PC-3 (cell line): ENCODE measurements at places on chromosomes 6 and 20.
A peak's percentile ranks its signal among the peaks of the same experiment; 100 is the strongest.

DNA sequence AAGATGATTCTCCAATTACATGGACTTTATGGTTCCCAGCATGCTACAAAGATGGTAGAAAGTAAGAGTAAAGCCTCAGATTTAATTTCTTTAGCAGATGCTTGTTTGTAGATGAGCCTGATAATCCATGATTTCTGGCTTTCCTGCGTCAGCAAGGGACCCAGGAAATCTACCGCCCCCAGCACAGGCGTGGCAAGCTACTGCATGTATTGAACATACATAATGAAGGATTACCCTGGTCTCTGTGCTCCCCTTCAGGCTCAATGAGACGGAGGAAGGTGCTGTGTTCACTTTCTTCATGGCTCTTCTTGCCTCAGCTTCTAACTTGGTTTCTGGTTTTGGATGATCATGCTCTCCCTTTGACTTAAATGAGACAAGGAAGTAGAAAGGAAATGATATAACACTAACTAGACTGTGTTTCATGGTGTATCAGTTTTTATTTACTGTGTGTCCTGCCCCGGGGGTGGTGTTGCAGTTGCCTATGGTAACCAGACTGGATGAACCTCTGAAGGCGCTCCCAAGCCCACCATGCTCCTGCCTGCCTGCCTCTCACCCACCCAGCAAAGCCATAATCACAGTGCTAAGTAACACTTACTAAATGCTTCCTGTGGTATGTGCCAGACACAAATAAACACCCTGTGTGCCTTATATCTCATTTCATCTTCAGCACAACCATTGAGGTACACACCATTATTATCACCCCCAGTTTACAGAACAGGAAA lies 17.9 kb downstream of the GCM1 start:
- DNase-seq, result no peak

DNA sequence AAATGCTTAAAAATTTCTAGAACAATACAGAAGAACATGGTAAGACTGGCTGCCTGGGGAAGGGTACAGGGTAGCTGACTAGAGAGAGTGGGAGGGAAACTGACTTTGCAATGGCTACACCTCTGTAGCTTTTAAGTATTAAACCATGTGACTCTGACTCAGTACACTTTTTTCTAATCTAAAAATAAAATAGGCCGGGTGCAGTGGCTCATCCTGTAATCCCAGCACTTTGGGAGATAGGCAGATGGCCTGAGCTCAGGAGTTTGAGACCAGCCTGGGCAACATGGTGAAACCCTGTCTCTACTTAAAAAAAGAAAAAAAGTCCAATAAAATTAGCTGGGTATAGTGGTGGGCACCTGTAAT lies 18.5 kb downstream of the ATP9A start:
- peak; percentile 73 for DNase-seq

DNA sequence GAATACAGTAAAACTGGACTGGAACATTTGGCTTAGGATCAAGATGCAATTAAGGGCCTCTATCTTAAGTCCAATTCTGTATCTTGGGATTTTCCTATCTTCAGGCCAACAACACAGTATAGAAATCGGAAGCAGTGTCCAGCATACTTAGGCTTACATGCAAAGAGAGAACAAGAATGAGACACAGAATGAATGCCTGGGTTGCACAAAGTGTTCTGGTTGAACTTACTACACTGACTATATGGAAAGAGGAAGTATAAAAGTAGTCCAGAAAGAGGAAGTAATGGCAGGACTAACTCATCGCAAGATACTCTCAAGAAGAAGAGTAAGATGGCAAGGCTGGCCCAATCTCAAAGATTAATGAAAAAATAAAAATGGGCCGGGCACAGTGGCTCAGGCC lies 87.6 kb downstream of the BTBD9 start:
- DNase-seq, result no peak

- DNase-seq, result no peak
Observed at GRCh38 chr6:30611150-30611855, 5.7 kb downstream of the PPP1R10 start.

DNA sequence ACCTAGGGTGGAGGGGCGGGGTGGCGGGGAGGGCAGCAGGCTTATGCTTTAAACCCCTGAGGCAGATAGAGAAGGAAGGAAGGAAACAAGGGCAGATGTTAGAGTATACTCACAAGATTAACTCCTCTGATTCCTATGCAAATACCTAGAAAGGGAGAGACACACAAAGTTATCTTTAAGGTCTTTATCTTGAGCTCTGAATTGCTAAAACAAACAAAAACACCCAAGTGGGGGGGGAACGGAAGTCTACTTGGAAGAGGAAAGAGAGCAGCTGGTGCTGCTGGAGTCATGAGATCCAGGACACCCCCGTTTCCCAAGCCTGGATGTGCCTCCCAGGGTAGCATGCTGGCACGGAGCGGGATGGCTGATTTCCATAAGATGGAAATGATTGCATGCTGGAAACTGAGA lies 43.4 kb downstream of the PLAGL1 start:
- no peak for DNase-seq

GRCh38 chr6:106736502-106736901 lies 107.1 kb downstream of the QRSL1 start:
- no peak for DNase-seq

- DNase-seq, result no peak
Observed at GRCh38 chr6:91816335-91816734, 1229.5 kb upstream of the MAP3K7 start.

- no peak for DNase-seq
Observed at GRCh38 chr20:48794360-48794759, 33.4 kb downstream of the PREX1 start.

DNA sequence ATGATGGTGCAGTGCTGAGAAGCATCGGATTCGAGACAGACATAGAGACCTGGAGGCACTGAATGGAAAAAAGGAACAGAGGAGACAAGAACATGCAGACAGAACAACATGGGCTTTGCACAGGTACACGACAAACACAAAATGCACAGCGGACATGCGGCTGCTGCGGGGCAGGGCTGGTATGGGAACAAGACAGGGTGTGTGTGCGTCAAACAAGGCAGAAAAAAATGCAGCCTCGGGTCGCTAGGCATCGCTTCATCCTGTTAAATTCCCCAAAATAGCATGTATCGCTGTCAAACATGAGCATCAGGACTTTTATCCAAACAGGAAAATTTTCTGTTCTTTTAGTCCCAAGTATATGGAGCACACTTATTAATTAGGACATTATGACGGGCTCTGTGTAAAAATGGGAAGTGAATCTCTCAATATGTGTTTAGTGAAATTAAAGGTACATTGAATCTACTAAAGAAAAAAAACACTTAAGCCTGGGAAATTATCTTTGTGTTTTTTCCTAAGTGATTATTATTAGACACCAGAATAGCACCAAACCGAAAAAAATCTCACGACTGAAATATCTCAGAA lies 36.1 kb upstream of the TBXT start:
- DNase-seq, result no peak

GRCh38 chr20:36744243-36744642 lies 1.6 kb downstream of the NDRG3 start:
- no peak for DNase-seq

GRCh38 chr20:48411245-48411644 lies 416.6 kb downstream of the PREX1 start:
- no peak for DNase-seq

DNA sequence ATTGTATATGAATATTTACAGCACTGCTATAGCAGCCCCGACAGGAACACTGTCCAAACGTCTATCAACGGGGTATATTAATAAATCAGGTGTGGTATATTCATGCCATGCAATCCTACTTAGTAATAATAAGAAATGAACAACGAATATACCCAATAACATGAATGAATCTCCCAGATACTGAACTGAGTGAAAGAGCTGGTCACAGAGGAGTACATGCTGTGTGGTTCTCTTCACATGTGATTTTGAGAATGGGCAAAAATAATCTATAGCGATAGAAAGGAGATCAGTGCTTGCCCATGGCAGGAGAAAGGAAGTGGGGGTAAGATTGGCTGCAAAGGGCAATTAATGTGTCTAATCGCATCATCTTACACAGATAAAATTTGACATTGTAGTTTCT lies 3.7 kb upstream of the TAAR6 start:
- DNase-seq, result no peak

DNA sequence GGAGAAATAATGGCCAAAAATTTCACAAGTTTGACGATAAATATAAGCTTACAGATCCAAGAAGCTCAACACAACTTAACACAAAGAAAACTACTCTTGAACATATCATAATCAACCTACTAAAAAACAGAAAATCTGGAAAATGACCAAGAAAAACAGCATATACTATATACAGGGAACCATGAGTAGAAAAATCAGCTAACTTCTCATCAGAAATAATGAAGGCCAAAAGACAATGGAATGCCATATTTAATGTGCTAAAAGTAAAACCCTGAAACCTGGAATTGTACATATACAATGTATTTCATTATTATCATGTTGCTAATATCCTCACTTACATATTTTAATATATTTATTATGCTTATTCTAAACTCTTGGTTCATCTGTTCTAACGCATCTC lies 25.3 kb downstream of the MAPK13 start:
- no peak for DNase-seq

GRCh38 chr6:119446609-119447008 lies 97.0 kb upstream of the MAN1A1 start:
- DNase-seq, result peak; percentile 68

DNA sequence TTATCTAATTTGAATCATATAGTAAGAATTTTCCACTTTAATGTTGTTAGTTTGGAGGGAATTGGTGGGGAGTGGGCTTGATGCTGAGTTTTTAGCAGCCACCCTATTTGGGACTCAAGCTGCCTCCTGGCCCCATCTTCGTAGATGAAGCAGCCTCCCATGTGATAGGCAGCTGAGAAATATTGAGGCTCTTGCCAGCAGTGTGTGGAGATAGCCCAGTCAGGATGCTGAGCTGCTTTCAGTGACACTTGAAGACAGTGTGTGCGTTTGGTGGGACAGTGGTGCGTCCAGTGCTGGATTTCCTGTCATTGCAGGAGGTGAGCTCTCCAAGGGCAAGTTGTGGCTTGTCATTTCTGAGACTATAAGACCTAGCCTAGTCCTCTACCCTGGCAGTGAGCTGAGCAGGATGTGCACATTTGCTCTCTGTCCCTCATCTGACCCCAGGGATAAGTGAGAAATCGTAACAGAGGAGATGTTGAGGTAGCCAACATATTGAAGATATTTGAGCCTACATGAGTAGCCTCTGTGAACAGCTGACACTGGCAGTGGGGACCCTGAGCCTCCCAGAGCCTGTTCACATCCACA lies 47.9 kb upstream of the RNF8 start:
- DNase-seq, result no peak

GRCh38 chr20:34074101-34074760 lies 37.8 kb downstream of the EIF2S2 start:
- DNase-seq, result peak; percentile 40

DNA sequence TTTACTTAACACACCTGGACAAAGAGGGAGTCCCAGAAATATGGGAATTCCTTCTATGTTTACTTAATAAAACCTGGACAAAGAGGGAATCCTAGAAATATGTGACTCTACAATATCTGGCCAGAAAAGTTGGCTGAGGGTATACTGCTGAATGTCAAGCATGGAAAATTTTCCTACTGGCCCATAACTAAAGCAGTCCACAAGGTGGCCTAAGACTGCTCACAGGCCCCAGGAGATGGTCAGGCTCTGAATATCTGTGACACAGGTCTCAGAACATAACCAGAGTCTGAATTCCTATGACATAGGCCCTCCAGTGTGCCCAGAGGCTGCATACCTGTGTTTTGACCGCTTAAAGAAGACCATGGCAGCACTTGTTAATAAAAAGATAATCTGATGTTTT lies 578.2 kb upstream of the NRSN1 start:
- peak; percentile 57 for DNase-seq

DNA sequence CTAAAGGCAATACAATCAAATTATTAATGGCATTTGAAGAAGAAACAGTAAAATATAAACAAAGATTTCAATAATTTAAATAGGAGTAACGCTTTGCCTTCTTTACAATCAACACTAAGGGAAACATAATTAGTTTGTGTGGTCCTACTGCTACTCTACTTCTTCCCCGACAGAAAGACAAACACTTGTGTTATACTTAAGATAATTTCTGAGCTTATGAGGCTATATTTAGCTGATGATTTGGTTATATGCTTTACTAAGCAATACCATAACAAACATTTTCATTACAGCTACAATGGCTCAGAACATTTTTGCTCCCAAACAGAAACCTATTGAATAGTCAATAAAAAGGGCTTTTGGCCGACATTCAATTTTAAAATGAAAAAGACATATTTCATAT lies 1217.2 kb upstream of the GJE1 start:
- no peak for DNase-seq

- no peak for DNase-seq
Observed at GRCh38 chr6:39881851-39882530, 52.3 kb downstream of the MOCS1 start.
